Activated naive CD4-positive, alpha-beta T cell (primary cell): ENCODE measurements at places on chromosomes 6 and 20.

DNA sequence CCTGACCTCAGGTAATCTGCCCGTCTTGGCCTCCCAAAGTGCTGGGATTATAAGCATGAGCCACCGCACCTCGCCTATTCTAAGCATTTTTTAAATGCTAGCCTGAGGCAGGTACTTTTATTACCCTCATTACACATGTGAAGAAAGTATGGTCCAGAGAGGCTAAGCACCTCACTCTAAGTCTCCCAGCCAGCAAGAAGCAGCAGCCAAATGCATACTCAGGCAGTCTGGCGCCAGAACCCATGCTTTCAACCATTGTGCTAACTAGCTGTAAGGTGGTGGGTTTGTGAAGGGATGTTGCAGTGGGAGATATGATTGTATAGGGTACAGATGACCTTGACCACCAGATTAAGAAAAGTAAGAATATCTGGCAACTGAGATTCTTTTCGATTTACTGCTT, 26.1 kb upstream of the RIPOR2 start:
- DNase-seq, result no peak

- DNase-seq, result no peak
Observed at GRCh38 chr20:60302875-60303274, 344.7 kb downstream of the CDH26 start.

DNA sequence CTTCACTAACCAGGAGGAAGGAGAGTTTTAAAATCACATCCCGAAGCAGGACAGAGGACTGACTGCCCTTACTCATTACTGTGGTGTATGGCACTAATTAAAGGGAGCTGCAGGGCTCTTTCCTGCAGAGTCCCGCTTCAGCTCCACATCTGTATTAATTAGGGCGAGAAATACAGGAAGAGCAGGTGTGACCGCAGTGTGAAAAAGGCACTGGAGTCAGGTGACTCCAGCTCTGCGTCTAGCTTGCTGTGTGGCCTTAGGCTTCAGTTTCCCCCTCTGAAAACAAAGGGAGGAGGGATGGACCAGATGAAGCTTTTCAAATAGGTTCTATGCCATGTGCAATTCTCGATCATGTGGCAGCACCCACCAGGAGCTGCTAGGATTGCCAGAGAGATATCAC, 34.0 kb downstream of the KIAA1755 start:
- no peak for DNase-seq

- DNase-seq, result no peak
Observed at GRCh38 chr20:41467220-41467619, 100.6 kb upstream of the EMILIN3 start.

GRCh38 chr6:127547215-127547614, 28.1 kb upstream of the MTCL3 start:
- DNase-seq, result no peak

DNA sequence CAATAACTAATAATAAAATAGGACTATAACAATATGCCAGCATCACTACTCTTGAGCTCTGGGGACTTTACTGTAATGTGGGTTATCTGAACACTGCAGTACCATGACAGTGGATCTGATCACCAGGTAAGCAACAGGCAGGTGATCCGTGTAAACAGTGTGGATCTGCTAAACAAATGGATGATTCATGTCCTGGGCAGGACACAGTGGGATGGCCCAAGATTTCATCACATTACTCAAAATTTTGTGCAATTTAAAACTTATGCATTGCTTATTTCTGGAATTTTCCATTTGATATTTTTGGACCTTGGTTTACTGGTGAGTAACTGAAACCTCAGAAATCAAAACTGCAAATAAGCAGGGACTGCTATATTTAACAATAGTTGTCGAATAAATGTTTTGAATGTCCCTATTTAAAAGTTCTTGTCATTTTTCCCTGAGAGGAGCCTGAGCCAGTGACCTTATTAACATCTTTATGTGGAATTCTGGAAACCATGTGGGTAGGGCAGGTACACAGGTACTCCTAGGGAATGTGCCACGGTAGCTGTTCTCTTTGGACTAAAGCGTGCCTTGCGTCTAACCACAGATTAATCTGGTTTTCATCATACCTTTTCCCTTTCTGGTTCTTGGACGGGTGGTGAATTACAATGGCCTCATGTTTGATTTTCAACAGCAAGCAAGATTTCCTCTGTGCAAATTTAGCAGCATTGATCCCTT, 214.5 kb upstream of the SASH1 start:
- DNase-seq, result no peak

- no peak for DNase-seq
Observed at GRCh38 chr20:50861012-50861411, 66.2 kb downstream of the BCAS4 start.
